ENCODE measurements at places on chromosomes 4 and X.

DNA sequence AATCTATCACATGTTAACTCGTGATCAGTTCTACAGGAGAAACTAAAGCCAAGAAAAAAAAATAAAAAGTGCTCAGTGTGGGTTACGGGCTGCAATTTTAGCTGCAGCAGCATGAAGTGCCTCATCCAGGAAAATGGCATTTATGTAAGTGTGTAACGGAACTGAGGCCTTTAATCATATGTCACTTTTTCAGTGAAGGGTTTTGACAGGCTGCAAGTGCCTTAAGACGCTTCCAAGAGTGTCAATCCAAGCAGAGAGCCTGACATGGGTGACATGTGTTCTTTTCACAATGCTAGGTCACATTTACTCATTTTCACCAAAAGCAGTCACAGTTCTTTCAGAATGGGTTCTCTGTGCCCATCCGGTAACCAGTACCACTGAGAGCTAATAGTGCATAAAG is 604.6 kb downstream of the RAB28 start:
- DNase-seq, result no peak

DNA sequence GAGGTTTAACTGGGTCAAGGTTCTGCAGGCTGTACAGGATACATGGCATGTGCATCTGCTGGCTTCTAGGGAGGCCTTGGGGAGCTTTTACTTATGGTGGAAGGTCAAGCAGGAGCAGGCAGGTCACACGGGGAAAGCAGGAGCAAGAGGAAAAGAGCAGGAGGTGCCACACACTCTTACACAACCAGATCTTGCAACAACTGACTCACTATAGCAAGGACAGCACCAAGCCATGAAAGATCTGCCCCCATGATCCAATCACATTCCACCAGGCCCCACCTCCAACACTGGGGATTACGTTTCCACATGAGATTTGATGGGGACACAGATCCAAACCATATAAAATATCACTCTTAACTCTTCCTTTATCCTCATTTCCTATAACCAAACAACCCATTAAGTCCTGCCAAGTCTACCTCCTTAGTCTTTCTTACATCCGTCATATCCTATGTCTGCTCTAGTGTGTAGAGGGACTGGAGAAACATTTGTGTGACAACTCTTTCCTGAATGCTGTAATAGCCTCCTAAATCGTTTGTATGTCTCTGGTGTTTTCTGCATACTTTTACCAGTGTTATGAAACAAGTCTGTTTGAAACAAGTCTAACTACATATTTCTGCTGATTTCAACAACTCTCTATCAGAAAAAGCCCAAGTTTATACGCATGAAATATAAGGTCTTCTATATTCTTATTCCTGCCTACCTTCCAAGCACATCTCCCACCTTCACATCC is 8.3 kb upstream of the RAP2C start:
- no peak for DNase-seq

DNA sequence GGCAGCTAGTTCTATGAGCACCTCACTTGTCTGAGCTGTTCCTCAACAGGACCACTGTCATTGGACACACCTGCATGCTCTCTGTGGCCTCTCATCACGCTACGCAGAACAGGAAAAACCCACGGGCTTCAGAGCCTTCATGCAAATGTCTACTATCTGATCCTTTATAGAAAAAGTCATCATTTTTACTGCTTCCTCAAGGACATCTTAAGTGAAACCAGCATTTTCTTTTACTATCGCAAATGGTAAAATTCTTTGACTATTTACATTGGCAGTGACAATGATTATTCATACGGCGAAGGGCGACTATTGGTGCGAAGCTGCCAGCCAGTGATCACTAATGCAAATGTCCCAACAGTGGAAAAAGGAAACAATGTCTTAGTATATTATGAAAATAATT is 147.0 kb downstream of the AFAP1 start:
- DNase-seq, result no peak

DNA sequence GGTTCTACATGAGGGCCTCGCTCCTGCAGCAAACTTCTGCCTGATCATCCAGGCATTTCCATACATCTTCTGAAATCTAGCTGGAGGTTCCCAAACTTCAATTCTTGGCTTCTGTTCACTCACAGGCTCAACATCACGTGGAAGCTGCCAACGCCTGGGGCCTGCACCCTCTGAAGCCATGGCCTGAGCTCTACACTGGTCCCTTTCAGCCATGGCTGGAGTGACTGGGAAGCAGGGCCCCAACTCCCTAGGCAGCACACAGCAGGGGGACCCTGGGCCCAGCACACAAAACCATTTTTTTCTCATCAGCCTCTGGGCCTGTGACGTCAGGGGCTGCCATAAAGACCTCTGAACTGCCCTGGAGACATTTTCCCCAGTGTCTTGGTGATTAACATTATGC is 542.7 kb downstream of the TLL1 start:
- DNase-seq, result no peak

DNA sequence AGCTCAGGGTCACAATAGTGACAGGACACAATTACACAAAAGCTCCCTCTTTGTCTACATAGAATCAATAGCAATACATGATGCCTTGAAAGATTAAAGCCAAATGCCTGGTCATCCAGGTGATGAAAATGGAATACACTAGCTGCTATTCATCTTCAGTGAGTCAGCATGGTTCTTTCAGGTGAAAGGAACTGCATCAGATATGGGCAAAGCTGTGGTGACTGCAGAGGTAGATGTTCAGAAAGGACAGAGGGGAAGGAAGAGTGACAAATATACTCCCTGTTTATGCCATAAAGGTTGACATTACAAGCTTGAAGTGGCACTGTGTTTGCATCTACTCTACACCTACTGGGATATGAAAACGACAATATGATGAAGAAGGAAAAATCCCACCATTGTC is 20.0 kb upstream of the FTHL17 start:
- DNase-seq, result no peak

GRCh38 chr4:26879805-26880204 is 19.2 kb downstream of the STIM2 start:
- DNase-seq, result no peak

- no peak for DNase-seq
Observed at GRCh38 chr4:151323667-151324066, 1.7 kb downstream of the SH3D19 start.

DNA sequence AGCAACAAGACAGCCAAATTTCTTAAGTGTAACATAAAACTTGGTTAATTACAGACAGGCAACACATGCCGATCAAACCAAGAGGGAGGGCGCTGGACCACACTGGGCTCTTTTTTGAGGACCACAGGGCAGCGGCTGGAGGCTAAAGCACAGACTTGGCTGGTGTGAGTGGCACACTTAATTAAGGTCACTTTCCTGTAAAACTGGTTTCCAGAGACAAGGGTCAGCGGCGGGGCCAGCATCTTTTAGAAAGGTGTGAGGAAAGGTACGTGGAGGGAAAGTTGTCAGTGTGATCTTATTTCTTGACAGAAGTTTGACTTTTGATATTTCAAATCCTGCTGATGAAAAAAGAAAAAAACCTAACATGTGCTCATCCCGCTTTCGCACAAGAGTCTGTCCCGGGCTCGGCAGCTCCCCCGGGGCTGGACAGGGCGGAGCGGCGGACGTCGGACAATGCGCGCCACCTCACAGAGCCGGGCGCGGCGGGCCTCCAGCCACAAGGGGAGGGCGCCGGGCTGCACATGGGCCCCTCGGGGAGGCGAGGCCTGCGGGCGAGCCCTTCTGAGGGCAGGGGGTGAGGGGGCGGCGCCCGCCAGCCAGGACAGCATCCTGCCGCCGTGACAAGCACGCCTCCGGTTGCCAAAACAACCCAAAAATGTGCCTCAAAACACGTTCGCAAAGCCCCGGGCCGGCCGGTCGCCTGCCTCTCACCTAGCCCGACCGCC is 660 bp upstream of the HSPA4L start:
- DNase-seq, result peak; percentile 66

DNA sequence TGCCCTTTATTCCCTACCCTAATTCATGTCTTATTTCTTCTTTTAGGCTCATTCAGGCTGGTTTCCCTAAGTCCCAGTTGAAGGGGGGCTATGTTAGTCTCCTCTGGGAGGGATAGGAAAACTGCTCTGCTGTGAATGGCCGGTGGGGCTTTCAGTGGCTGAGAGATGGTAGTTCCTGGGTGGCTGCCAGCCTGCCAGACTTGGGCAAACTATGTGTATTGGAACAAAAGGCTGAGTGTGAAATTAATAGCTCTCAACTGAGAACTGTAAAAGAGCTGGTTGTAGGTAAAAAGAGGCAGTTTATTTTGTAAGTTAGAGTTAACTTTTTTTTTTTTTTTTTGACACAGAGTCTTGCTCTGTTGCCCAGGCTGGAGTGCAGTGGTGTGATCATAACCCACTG is 28.8 kb downstream of the ARHGAP10 start:
- DNase-seq, result no peak

DNA sequence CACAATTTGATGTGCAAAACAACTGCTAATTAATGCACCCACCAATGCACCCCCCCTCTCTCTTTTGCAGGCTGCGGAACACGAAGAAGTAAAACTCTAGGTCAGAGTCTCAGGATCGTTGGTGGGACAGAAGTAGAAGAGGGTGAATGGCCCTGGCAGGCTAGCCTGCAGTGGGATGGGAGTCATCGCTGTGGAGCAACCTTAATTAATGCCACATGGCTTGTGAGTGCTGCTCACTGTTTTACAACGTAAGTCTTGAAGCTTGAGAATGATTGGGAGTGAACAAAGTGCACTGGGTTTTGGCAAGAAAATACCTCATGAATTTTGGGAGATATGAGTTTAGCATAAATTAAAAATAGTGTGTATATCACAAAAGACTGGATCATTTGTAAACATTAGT is 28.9 kb downstream of the TMPRSS11E start:
- no peak for DNase-seq

GRCh38 chr4:21811565-21811964 is 137.0 kb downstream of the KCNIP4 start:
- DNase-seq, result no peak

- DNase-seq, result no peak
Observed at GRCh38 chr4:4302416-4302815, 12.4 kb downstream of the ZBTB49 start.

DNA sequence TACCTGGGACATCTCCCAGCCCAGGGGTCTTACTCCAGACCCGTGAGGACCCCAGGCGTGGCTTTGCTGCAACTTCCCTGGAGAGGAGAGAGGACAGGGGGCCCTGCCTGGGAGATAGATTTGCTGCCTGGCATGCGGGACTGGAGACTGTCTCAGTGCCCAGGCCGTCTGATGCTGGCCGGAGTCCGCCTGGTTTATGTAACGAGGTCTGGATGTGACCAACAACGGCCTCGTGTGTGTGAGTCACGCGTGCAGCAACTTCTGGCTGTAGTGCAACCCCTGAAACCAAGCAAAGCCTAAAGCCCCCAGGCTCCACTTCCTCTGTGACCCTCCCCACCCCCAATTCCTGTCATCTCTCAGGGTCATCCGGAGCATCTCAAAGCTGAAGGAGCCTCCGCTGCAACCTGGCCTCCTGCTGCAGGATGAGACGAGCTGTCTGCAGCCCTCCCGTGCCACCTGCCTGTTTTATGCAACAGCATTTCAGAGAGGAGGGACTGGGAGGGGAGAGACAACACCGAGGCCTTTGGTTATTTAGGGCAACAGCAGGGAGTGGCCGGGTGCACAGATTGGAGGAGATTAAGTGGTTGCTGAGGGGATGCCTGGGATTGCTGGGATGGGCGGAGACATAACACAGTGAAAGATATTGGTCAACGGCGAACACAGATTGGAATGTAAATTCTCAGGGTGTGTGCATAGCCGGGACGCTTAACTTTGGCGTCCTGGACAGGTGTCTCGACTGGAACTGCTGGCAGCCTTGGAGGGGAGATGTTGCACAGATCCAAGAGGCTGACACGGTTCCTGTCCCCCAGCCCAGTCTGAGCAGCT is 16.0 kb downstream of the XG start:
- no peak for DNase-seq

DNA sequence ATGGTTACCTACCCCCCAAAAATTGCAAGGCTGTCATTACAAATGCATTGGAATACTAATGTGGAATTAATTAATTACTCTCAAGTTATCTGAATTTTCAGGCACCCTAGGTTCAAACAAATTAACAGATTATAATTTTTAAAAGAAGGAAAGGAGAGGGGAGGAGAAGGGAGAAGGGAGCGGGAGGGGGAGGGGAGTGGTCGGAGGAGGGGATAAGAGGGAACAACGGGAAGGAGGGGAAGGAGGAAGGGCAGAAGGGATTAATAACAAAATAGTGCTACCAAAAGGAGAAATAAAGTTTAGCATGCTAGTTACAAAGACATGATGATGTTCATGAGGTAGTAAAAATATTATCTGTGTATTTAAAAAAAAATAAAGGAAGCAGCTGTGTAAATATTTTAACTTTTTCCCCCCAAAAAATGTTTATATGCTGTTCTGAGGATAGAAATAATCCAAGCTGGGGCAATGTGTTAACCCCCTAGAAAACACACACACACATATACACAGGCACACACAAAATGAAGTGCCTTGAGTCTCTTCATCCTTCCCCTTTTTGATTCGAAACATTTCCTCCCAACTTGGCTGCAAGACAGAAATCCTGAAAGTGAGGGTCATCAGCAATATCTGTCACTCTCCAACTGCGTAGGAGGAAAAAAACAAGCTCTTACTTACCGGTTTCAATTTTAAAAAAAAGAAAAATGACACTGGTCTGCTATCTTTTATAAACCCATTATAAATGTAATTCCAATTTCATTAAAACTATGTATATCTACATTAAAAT is 58.8 kb downstream of the PPP3CA start:
- DNase-seq, result no peak

GRCh38 chr4:94695384-94695783 is 62.4 kb upstream of the BMPR1B start:
- DNase-seq, result peak; percentile 22

- DNase-seq, result no peak
Observed at GRCh38 chr4:116882503-116882902, 202.9 kb downstream of the TRAM1L1 start.

DNA sequence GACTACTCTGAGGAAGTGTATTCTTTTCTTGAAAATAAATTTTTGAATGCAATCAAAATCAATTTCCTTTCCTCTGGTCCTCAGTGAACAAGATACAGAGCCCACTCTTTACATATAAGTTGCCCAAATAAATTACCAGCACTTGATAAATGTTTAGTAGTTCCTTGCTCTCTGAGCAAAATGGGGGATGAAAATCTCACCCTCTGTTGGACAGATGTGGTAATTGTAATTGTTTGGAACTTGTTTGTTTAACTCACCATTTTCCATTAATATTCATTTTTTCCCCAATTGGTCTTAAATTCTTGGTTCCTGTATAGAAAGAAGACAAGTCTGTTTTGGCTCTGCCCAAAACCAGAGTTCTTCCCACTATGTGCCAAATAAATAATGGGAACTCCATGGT is 146.3 kb downstream of the LDB2 start:
- DNase-seq, result no peak

DNA sequence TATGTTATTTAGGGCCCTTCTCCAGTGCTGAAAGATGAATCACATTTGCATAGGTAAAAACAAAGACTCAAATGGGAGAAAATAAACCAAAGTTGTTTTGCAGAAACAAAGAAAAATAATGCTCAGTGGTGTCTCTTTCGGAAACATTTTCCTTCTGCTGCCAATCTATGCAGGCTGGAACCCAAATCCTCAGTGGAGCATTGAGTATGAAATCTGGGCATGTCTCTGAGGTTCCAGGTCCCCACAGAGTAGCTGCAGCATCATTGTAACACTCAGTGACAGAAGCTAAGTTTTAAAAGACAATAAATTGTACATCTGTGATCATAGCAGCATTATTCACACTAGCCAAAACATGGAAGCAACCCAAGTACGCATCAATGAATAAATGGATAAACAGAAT is 303.6 kb downstream of the FBXW7 start:
- DNase-seq, result no peak

Data from activated CD8-positive, alpha-beta T cell treated with anti-CD3 and anti-CD28 coated beads for 36 hours (primary cell).